ENCODE measurements at places on chromosomes 16 and 17.

DNA sequence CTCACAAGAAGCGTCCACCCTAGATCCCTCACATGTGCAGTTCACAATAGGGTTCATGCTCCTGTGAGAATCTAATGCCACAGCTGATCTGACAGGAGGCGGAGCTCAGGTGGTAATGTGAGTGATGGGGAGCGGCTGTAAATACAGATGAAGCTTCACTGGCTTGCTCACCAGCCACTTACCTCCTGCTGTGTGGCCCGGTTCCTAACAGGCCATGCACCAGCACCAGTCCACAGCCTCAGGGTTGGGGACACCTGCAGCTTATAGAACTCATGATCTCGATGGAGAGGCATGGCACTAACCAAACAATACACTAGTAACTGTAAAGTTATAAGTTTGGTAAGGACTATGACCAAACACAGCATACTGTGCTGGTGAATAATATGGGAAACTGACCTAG, 368.0 kb upstream of the CDH5 start:
- DNase-seq = no peak

GRCh38 chr16:19840524-19841110, 44.0 kb downstream of the GPRC5B start:
- DNase-seq = no peak

GRCh38 chr16:6753553-6753952, 579.1 kb upstream of the RBFOX1 start:
- DNase-seq = no peak

DNA sequence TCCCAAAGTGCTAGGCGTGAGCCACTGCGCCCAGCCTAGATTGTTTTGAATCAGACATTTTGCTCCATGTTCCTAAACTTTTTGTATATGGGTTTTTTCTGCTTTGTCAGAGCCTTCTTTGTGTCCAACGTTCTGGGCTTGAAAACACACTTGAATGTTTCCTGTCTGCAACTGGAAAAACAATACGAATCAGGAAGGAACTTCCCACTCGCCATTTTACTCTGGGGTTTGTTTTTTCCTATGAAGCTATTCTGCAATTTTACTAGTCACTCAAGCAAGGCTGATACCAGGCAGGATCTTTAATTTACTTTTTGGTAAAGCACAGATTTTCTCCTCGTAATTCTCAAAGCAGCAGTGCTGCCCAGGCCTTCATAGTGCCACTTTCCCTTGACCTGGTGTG, 31.6 kb downstream of the ARHGAP17 start:
- DNase-seq = no peak

GRCh38 chr16:75589306-75589705, 23.1 kb downstream of the GABARAPL2 start:
- no peak for DNase-seq

DNA sequence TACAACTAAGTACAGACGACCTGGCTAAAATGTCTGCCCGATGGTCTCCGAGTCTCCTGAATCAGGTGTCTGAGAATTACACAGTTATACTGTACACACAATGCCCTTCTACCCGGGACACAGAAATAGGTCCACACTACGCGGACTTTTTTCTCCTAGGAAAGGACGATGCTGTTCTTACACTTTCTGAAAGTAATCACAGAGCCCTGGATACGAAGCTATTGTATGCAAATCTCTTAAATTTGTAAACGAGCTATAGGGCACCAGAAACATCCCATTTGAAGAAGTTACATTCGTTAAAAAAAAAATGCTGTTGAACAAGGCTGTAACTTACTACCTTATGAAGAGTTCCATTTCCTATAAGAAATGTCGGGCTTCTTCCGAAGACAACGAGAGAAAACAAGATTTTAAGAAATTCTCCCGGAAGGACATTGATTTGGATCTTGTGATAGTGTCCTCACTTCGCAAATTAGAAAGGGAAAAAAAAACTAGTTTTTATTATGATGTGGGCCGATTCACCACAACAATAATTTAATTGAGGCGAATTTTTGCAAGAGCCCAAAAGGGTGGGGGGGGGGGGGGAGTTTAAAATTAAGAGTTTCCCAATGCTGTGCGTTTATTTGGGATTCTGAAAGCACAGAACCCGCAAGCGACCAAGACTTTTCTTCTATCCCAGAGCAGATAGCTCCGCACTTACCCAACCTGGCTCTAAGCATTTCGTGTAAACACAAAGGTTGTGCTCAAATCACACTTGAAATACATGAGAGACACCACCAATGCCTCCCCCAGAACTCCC, 1.5 kb upstream of the SOX9 start:
- DNase-seq = no peak

- no peak for DNase-seq
Measured at GRCh38 chr17:15910791-15911190, 34.1 kb upstream of the ADORA2B start.

- DNase-seq = no peak
Measured at GRCh38 chr16:56300242-56300623, 108.9 kb downstream of the GNAO1 start.

GRCh38 chr16:67186550-67186950, 2.8 kb upstream of the MATCAP1 start:
- DNase-seq = no peak

GRCh38 chr16:89733322-89733721, 12.0 kb downstream of the ZNF276 start:
- no peak for DNase-seq
